EH (cell line): ENCODE measurements at places on chromosomes 1 and 21.
A peak's percentile ranks its signal among the peaks of the same experiment; 100 is the strongest.

GRCh38 chr1:17475752-17476151 is 36.3 kb upstream of the RCC2 start:
- DNase-seq, result peak; percentile 91

DNA sequence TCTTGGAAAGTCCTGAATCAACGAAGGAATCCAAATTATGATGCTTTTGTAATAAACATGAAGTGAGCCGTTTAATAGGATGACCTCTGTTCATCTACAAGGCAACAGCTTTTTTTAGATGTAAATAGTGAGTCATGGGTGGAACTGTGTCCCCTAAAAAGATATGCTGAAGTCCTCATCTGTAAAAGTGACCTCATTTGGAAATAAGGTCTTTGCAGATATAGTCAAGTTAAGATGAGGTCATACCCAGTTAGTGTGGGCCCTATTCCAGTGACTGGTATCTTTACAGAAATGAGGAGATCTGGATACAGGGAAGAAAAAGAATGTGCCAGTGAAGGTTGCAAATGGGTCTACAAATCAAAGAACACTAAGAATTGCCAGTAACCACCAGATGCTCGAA is 1287.3 kb upstream of the ADGRL4 start:
- DNase-seq, result no peak

GRCh38 chr1:47388891-47389238 is 27.2 kb upstream of the FOXE3 start:
- DNase-seq, result peak; percentile 80

DNA sequence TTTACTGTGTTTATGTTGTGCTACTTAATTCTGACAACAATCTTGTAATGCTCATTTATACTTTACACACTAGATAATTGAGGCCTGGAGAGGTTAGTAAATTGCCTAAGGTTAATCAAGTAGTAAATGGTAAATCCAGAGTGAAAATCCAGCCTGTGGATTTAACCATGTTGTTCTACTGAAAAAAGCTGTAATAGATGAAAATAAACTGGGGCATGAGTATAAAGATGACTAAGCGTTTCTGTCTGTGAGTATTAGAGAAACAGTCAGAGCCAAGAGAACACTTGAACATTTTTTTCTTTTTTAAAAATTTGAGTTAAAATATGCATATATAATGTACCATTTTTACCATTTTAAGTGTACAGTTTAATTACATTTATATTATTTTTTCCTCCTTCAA is 47.9 kb upstream of the LEPR start:
- DNase-seq, result peak; percentile 38
